ENCODE measurements at places on chromosomes 2 and 18.

- DNase-seq = no peak
Measured at GRCh38 chr2:207533461-207534008, 3.8 kb downstream of the CREB1 start.

DNA sequence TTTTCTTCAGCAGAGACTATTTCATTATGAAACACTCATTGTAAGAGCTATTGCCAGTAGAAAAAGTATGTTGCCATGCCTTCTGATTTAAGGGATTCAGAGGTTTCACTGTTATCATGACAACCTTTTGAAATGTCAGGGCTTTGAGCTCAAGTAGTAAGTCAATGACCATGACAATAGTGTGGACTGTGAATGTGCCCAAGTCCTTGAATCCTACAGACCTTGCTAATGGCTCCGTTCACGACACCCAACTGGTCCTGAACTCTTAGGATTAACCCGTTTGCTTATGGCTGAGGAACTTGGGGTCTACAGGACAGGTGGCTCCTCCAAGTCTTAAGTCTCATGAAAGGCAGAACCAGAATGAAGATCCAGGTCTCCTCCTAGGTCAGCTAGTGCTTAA is 17.6 kb upstream of the KIDINS220 start:
- DNase-seq = no peak

- DNase-seq = no peak
Measured at GRCh38 chr2:218002845-218003180, at the start of gene TNS1. Gene TNS1, minus strand, starts transcription at chr2:218002995. Its CDS starts 123 bp downstream, at chr2:218002872.

GRCh38 chr18:4236940-4237663 is 218.0 kb downstream of the DLGAP1 start:
- DNase-seq = no peak

DNA sequence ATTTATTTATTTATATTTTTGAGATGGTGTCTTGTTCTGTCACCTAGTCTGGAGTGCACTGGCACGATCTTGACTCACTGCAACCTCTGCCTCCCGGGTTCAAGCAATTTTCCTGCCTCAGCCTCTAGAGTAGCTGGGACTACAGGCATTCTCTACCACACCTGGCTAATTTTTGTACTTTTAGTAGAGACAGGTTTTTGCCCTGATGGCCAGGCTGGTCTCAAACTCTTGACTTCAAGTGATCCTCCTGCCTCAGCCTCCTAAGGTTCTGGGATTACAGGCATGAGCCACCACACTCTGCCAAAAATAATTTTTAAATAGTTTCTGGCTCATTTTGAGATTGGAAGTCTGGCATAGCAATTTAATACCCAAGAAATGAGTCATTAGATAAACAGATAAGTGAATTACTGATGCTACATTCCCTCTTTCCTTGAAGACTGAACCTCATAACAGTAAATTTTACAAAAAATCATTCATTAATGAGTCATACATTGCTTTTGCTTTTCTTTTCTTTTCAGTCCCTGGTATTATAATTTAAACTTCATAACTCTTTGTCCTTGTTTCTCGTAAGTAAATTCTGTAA is 881.6 kb upstream of the PIK3C3 start:
- DNase-seq = no peak

DNA sequence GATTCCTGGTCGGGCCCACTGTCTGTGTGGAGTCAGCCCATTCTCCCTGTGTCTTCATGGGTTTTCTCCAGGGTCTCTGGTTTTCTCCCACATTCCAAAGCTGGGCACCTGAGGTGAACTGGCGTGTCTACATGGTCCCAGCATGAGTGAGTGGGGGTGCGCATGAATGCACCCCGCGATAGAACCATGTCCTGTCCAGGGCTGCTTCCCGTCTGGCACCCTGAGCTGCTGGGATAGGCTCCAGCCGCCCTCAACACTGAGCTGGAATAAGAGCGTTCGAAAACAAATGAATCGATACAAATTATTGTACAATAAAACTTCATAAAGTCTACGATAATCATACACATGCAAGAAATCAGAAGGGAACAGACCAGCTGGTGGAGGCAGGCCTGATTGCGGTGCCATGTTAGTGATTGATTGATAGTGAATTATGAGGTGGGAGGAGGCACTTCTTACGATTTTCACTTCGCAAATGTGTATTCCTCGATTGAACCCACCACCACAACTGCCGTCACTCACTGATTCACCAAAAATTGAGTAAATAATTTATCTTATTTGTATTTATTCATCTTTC is 186.6 kb downstream of the MGAT5 start:
- no peak for DNase-seq

GRCh38 chr2:77552956-77553355 is 30.8 kb upstream of the LRRTM4 start:
- no peak for DNase-seq

DNA sequence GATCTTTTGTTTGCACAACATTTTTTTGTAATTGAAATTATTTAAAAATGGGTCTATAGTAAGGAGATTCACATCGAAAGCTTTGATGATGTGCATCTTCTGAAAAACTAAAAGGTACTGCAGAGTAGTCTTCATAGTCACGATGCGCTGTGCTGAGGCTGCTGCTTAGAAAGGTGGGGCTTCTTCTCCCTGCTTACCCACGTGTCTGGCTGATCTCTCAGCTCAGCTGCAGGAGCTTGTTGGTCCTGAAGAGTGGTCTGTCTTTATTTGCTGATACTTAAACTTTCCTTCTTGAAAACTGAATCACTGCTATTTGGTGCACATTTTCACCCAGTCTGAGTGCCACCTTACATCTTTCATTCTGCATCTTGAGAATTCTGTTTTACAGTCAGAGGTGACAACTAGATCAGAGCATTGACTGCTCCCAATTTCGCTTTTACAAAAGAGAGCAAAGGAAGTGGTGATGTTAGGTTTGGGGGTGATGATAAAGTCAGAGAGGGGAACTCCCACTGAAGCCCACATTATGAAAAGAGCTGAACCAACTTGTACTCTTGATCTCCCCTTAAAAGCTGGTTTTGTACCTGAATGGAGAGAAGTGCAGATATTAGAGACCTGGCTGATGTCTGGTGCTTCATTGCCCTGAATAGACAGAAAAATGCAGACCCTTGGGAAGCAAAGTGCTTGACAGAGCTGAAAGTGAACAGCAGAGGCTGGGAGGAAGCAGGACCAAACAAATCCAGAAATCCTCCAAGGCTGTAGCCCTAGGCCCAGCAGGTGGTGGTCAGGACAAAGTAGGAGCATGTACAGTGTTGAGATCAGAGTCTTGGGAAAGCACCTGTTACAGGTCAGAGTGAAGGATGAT is 984.5 kb downstream of the TSN start:
- no peak for DNase-seq

- DNase-seq = no peak
Measured at GRCh38 chr2:226227341-226227740, 572.3 kb downstream of the IRS1 start.

DNA sequence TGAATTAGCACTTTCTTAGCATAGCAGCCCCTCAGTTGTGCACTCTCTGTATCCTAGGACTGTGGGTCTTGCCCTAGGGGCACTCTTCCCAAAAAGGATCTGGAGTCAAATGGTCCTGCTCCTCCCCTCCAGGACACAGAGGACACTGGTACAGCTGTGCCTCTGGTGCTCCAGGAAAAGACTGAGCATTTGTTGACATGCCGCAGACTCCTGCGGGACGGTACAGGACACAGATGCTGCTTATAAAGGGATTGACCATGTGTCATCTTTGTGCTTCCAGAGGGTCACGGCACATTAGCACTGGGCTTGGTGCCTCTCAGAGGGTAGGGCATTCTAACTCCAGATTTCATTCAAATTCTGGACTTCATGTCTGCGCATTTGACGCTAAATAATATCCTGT is 110.5 kb downstream of the KLF7 start:
- DNase-seq = no peak

DNA sequence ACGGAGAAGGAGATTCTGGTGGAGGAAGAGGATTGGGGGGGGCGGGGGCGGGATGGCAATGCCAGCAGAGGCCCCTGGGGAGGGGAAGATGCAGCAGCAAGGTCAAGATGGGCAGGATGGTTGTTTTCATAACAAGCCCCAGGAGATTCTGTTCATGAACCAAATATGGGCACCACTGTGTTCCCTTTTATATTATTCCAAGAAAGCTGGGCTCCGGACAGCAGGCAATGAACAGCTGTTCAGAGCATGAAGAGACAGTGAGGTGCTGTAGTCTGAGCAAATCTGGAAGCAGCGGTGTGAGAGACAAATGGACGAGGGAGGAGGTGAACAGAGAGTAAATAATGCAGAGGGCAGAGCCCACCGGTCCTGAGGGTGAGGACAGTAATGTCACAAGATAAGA is 20.0 kb downstream of the UXS1 start:
- DNase-seq = no peak

Measured in T-helper 9 cell (primary cell).